Hematopoietic multipotent progenitor cell treated with erythropoietin and hydrocortisone succinate and interleukin-3 and kit ligand, for 8 days (in vitro differentiated cells): ENCODE measurements at places on chromosomes 7 and 10.

- DNase-seq, result no peak
Measured at GRCh38 chr10:50927522-50928189, 42.2 kb upstream of the A1CF start.

- DNase-seq, result no peak
Measured at GRCh38 chr10:19169684-19170083, 121.1 kb downstream of the MALRD1 start.

- DNase-seq, result peak; percentile 22
Measured at GRCh38 chr10:78852466-78853240, 216.1 kb upstream of the ZMIZ1 start.

DNA sequence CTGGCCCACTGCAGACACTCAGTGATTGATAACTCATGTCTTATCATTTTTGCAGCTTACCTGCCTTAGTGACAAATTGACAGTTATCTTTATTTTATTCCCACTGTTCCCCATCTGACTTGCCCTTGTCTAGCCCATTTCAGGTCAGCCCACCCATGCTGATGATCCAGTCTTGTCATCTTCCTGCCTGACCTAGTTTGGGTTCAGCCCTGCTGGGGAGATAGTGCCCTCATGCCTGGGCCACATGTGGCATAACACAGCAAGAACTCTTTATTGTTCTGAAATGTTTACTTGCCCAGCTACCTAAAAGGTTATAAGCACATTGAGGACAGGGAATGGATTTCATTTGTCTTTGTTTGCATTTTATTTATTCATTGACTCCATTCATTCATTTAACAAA is 75.6 kb downstream of the ENTPD1 start:
- DNase-seq, result no peak

- DNase-seq, result no peak
Measured at GRCh38 chr10:89837165-89838043, 136.0 kb downstream of the KIF20B start.

GRCh38 chr10:125231813-125232475 is 71.6 kb upstream of the CTBP2 start:
- DNase-seq, result no peak

DNA sequence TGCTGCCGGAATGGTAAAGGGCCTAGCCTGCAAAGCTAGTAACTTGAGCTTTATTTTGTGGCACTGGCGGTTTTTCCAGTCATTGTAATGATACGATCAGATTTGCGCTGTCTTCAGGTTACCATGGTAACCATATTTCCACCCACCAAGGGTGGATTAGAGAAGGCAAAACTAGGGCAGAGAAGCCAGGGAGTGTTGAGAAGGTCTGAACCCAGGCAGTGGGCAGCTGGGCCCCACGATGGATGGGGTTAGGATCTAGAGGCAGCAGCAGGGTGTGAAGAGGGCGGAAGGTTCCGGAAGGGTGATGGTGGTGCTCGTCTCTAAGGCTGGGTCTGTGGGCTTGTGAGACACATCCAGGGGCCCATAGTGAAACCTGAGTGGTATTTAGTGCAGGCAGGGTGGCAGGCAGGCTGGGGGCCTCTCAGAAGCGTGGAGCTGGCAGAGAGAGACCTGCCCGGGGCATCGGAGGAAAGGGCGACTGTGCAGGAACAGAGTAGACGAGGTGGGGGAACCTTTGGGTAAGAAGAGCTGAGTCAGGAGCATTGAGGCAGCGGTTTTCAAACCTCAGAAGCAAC is 87.9 kb upstream of the GTF2I start:
- peak; percentile 56 for DNase-seq

DNA sequence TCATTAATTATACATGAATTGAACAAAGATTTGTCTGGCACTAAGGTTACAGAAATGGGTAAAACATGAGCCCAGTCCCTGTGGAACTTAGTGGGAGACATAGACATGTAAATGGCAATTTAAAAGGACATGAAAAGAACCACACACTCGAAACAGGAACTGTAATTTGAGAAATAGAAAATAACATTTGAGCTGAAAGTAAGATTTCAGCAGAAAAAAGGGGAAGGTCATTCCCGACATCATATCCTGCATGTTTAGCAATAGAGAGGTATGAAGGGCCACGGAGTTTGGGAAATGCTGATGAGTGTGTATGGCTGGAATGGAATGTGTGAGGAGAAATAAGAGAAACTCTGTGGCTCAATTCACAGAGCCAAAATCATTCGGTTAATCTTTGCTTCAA is 175.4 kb upstream of the AHR start:
- no peak for DNase-seq

DNA sequence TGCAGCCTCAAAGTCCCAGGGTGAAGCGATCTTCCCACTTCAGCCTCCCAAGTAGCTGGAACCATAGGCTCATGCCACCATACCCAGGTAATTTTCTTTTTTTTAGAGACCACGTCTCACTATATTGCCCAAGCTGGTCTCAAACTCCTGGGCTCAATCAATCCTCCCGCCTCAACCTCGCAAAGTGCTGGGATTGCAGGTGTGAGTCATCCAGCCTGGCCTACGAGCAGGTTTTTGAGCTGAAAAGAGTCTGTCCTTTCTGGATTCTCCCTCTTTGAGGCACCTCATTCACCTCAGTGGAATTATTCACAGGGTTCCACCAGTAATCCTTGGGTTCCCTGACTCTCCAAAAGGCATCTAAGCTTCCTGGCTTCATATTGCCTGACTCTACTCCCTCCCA is 7.6 kb upstream of the LEP start:
- DNase-seq, result no peak

DNA sequence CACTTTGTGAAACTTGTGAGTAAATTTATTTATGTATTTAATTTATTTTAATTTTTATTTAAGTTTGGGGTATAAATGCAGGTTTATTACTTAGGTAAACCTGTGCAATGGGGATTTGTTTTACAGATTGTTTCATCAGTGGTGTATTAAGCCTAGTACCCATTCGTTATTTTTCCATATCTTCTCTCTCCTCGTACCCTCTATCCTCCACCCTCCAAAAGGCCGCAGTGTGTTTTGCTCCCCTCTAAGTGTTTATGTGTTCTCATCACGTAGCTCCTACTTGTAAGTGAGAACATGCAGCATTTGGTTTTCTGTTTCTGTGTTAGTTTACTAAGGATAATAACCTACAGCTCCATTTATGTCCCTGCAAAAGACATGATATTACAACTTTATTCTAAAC is 145.4 kb upstream of the SMIM30 start:
- no peak for DNase-seq

DNA sequence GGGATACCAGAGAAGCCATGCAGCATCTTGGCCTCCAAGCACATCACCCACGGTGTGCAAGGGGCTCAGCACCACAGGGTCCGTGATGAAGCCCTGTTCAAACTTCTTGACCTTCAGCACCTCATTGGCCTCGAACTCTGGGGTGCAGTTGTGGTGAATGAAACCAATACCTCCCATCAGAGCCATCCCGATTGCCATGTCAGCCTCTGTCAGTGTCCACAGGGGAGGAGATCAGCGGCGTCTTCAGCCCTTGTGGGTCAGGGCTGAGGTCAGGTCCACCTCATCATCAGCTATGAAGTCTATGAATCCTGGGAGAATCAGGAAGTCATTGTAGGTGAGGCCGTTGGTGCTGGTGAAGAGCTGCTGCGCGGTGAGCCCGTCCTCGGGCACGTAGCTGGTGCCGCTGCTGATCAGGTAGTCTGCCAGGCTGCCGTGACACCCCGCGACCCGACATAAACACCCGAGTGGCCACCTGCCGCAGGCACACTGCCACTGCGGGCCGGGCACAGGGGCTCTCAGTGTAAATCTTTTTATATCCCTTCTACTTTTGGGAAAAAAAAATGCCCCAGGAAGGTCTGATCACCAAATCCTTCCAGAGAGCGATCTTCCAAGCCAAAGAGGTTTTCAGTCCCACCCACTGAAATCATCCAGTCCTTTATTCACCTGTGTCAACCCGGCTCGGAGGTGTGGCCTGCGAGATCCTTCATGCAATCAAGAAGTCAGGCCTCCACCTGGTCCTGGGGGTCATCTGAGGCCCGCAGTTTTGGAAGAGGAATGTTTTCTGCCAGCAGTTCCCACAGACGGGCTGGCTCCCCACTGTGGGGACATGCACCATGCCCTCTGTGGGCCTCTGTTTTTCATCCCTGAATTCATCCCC is 144.1 kb upstream of the KCNMA1 start:
- no peak for DNase-seq

- no peak for DNase-seq
Measured at GRCh38 chr7:81883801-81884393, 114.0 kb upstream of the HGF start.

DNA sequence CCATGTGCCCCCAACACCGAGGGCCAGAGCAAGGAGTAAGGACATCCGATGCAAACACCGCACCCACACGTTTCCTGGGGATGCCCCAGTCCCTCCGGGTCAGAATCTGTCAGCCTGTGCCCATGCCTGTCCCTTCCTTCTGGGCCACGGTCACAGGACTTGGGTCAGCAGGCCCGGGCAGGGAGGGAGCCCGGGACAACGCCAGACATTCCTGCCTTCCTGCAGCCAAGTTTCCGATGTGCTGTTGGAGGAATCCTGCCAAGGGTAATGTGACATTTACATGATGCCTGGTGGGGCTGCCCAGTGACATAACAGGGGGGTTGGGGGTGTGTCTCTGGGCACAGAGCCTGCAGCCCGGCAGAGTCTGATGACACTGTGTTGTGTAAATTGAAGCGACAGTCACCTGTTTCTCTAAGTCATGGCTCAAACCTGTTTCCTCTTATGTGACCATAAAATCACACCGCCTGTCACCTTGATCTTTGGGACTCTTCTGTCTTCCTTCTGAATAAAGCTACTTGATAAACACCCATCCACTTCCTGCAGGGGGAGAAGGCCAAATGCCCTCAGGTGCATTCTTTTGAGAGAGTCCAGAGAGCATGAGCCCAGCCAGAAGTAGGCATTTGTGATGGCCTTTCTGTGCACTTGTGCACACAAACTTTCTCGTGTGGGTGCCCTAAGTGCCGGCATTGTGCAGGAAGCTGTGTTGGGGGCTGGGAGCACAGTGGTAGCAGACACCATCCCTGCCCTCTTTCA is 175.3 kb upstream of the RHEB start:
- DNase-seq, result no peak

DNA sequence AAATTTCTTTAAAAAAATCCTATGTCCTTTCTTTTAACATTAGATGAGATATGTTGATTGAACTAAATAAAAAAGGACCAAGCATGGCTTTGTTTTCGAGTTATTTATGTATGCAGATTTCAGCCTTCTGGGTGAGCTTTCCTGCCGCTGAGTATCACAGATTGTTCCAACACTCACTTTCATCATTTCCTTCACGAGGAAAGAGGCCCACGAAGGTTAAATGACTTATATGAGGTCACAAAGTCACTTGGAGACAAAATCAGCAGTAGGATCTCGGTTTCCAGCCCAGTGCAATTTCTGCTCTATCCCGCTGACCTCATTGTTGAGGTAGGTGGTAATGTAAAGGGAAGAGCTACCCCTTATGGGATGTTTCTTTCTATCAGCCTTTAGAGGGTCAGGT is 226.8 kb downstream of the SKAP2 start:
- DNase-seq, result no peak

DNA sequence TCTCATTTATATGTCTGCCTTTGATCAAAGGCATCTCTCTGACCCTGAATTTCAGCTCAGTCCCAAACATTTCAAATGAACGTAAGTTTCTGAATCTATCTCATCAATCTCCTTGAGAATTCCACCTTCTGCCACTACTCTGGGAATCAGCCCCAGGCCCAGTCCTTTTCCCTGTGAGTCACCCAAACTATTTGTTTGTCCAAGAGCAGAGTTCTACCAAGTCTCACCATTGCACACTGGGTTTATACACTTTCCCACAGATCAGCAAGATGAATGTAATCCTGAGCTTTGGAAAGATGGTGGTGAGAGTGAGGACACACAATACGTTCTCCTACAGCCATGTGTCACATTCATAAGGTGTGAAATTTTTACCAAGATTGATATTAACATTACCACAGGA is 251.3 kb upstream of the VWC2 start:
- DNase-seq, result no peak

- DNase-seq, result no peak
Measured at GRCh38 chr10:64113792-64114191, 592.6 kb downstream of the REEP3 start.

GRCh38 chr10:96044736-96045135 is 1.4 kb downstream of the CCNJ start:
- peak; percentile 82 for DNase-seq

DNA sequence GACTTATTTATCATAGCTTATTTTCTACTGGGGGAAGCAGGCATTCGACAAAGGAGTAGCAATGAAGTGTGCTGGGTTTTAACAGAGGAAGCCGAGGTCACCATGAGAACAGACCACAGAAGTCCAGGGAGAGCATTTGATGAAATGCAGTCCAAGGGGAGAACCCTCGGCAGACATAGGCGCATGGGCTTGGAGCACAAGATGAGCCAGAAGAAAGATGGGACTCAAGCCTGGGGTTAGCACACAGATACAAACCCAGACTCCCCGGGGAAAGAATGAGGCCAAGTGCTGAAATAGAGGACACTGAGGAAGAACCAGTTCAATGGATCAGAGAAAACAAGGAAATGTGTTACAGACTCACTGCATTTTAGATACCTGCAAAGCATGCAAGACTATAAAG is 209.5 kb downstream of the FAM107B start:
- DNase-seq, result no peak

DNA sequence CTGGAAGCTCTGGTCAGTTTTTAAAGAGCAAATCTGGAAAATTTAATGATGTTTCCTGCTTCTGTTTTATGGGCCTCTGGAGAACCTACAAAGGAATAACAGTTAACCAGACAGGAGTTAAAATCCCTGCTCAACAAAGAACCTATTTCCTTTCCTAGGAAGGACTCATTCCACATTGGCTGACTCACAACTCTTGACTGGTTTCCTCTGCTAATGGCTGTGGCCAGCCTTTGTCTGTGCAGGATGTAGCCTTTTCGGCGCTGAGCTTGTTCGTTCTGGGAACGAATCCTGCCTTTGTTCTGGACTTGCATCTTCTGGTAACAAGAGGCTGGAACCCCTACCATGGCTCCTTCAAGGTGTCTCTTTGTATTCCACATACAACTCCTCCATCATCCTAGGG is 112.8 kb upstream of the PDCD4 start:
- DNase-seq, result no peak

- DNase-seq, result no peak
Measured at GRCh38 chr10:21090609-21091082, 193.5 kb upstream of the NEBL start.

DNA sequence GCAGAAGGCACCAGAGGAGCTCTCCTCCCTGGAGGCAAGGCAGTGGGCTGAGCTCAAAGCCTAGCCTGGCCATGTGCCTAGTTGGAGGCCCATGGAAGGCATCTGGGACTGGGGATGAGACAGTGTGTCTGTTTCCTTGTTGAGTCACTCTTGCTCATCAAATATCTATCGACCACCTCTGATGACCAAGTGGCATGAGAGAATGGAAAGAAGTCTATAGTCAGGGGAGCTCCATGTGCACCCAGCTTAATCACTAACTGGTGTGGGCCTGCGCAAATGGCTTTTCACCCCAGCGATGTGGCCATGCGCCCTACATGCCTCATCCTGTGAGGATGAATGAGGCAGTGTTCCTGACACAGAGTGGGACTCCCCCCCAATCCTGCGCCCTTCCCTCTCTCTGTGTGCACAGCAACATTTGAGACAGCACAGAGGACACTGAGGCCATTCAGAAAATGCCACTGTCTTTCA is 229.9 kb downstream of the RPS24 start:
- DNase-seq, result no peak

GRCh38 chr10:125995726-125996304 is 99.5 kb downstream of the FANK1 start:
- DNase-seq, result no peak

- no peak for DNase-seq
Measured at GRCh38 chr7:139034336-139034735, 1.5 kb downstream of the ZC3HAV1L start.

- DNase-seq, result no peak
Measured at GRCh38 chr10:12507165-12507850, 158.0 kb downstream of the CAMK1D start.

- DNase-seq, result no peak
Measured at GRCh38 chr7:2092279-2092678, 140.5 kb downstream of the MAD1L1 start.
